AG04450 (cell line): ENCODE measurements at places on chromosomes 2 and 18. TPM values are rescaled to one million over a fixed set of nuclear protein-coding genes. Genes with fewer than 3 reads are reported as not detected.

The FOXI3 gene
- polyA plus RNA-seq, result not detected in 2 replicates

GRCh38 chr2:70044290-70045040 is 42.8 kb upstream of the PCBP1 start:
- no peak for DNase-seq

DNA sequence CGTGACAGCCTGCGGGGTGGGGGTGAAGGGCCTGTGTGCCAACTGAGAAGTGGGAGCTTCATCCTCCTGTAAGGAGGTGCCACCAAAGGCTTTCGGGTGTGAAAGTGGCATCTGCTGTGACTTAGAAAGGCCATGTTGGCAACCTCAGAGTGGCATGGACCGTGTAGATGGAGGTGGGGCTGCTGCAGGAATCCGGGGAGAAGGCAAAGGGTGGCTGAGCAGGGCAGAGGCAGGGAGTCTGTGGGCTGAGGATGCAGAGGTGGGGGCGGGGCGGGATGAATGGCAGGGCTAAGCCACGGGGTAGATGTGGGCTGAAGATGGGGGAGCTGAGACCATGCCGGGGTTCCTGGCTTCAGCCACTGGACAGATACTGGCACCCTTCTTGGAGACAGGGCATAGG is 28.2 kb downstream of the TOGARAM2 start:
- no peak for DNase-seq

DNA sequence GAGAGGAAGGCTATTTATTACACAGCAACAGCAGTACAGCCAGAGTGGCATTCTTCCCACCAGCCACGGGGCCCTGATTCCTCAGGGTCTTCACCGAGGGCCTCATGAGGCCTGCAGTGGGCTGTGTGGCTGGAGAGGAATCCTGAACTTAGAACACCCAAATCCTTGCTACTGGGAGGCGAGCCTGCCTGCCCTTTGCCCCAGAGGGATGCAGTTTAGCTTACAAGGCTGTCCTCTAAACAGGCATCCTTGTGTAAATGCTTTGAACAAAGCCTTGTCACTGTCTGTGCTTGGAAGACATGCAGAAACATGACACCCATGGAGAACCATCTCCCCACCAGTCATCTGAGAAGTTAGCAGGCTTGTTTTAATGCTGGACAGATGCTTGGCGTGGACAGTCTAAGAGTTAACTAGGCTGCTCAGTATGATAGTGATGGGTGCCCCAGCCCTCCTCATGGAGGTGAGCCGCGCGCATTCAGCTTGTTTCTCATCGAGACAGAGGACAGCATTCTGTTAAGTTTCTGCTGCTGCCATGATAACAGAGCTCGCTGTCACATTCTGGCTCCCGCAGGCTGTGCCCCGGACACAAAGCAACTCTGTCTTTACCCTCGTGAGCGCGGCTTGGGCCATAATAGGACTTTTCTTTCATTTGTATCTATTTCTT is 42.9 kb downstream of the ADI1 start:
- no peak for DNase-seq

DNA sequence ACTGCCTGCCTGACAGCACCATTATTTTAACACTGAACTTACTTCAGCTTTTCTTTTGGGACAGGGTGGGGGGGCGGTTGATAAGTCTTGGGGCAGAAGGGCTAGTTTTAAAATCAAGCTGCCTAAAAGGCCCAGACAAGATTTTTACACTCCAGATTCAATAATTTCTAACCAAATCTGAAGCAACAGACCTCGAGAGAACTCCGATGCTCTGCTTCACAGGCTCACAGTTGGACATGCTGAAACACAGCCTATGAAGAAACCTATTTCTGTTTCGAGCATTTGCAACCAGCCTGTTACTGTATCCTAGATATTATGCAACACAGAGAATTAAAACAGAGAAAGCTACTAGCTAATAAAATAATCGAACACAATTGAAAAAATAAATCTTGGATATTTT is 1.3 kb upstream of the MYT1L start:
- no peak for DNase-seq
